ENCODE measurements at places on chromosomes 5 and 9.

DNA sequence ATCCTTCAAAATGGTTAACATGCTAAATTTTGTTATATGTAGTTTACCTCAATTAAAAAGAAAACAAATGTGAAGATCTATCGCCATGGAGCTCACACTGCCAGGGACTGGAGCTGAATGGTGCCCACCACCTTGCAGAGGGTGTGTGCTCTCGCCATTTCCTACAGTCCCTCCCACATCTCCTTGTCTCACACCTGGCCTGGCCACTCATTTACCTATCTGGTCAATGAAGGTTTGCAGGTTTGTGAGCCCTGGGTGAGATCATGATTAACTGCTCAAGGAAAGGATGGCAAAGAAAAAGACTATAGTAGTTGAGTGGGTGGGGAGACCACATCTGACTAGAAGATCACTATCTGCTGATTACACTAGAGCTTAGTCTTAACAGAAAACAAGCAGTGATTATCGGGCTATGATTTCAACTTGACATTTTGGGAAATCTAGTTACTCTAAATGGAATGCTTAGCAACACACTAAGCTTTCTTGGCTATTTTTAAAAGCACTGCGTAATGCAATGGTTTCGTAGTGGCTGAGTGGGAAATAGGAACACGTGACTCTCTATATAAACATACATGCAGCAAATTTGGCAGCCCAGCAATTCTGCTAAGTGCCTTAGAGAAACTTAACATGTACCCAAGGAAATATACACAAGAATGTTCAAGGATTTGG lies 27.3 kb downstream of the PUM3 start:
- DNase-seq, result no peak

- DNase-seq, result no peak
Measured at GRCh38 chr9:134617246-134617645, 24.4 kb upstream of the COL5A1 start.

- DNase-seq, result no peak
Measured at GRCh38 chr5:121819682-121820261, 31.9 kb upstream of the FTMT start.

DNA sequence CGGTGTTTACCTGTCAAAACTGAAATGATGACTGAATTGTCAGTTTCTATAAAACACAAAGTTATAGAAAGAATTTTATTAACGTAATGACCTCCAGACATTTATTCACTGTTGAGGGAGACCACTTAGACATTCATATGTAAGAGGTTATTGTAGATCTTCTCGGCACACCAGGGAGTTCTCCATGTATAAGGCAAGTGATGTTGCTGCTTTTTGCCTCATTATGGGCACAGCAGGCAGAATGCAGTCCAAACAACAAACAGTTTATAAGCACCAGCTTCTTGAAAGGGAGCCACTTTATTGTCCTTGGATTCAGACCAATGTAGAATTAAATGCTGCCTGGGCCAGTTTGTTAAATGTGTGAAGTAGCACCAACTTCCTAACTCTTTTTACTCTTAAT lies 66.7 kb downstream of the C7 start:
- DNase-seq, result no peak

DNA sequence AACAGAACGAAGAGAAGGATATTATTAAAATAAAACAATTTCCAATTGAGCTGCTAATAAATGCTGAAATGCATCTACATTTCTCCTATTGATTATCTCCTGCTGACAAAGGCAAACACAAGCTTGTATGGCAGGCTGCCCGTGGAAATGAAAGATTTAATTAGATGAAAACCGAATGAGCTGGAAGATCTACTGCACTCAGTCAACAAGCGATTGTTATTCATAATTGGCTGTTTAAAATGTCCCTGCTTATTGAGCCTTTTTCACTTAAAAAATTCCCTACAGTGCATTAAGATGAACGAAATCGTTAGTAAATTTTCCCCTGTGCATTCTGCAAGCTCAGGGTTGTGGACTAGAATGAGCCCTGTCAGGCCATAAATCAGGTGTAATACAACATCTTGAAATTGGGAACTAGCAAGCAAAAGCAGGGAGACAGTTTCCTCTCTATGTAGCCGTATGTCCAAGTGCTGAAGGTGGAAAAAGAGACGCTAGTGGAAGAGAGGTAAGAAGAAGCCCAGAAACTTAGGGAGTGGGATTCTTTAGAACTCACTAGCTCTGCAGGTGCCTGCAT lies 28.5 kb upstream of the KIF4B start:
- DNase-seq, result no peak

DNA sequence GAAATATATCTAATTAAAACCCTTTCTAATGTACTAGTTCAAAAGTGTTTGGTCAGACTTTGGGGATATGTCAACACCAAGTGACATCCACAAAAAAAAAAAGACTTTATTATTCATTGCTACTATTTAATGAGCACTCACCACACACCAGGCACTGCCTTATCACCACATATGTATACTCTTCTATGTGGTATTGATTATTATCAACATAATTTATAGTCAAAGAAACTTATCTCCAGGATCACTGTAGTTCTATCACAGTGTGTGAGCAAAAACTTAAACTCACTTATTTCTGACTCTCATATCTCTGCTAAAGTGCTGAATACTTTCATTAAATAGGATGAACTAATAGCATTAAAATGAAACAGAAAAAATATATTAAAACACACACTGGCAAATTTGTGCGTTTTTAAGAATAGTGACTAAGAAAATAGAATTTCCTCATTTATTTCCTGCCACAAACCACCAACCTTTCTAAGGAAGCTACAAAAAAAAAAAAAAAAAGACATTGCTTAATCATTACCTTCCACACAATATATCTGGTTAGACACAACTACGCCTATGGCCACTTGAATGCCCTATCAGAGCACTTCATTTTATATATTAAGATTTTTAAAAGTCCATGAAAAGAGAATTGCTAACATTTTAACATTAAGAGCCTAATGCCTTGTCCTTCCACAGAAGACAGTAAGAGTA lies 12.8 kb downstream of the SLCO4C1 start:
- no peak for DNase-seq

DNA sequence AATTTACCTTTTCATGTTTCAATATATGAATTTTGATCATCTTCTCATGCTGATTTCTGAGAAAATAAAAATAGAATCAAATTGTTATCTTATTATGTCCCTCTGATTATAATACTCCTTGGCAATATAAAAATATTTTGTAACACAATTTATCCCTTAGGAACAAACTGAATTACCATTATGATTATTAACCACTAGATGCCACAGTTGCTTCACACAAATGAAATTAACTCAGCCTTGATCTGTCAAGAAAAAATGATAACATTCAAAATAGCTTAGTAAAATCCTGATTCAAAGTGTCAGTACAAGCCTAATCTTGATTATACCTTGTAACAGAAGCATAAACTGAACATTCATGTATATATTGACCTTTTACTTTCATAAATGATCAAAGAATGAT lies 4.8 kb upstream of the CHSY3 start:
- DNase-seq, result no peak

DNA sequence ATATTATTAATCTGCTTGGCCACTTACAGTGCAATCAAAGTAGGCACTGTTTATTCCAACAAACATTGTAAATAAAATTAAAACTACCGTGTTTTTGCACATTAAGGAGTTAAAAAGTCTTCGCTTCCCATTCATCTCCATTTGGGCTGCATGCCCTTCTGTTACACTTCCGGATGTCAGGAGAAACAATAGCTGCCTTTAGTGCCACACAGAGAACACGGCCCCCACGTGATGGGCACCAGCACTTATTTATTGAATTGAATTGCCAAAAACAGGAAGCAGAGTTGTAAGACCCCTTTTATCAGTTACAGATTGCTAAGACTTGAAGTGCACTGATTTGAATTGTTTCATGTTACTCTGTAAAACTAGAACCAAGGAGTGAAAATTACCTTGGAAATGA lies 80.4 kb downstream of the LHFPL2 start:
- no peak for DNase-seq

GRCh38 chr5:95621839-95622629 lies 2.1 kb downstream of the GPR150 start:
- no peak for DNase-seq

DNA sequence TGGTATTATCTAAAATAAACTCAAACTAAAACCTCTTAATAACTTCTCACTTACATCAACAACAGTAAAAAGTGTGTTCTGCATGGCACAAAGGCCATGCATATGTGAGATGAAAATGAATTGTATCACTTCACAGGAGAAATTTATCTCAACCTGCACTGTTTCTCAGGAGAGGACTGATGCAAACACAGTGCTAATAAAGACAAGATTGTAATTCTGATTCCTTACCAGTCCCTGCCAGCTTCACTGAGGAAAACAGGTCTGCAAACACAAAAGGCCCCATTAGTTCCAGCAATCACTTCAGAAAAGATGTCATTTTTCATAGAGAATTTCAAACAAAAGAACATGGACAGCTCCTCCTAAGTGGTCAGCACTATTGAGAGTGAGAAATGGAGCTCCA lies 117.3 kb upstream of the PDE4D start:
- DNase-seq, result no peak

GRCh38 chr5:78920604-78921003 lies 64.5 kb downstream of the ARSB start:
- DNase-seq, result no peak

DNA sequence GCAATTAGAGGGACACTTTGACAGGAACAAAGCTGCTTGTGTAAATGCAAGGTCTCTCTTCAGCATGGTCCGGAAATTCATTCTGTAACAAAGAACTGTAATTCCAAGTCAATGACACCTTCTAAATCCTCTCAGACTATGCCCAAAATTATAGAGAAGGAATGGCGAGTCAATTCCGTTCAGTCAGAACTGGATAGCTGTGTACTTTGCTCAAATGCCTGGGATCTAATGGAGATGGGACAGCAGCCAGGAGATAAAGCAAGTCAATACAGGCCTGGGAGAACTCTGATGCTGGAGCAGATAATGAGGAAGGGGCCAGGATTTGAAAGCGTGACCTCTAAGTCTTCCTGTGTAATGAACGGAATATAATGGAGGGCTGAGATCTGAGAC lies 96.4 kb upstream of the SPRY4 start:
- DNase-seq, result no peak

Measured in stimulated activated naive CD8-positive, alpha-beta T cell treated with anti-CD3 and anti-CD28 coated beads, Interleukin-15, Interleukin-2, amounts not matched to agents 100 U/mL and 50 U/mL, for 24 hours (primary cell).